Suppressor macrophage (primary cell): ENCODE measurements at places on chromosomes 16 and 17.

GRCh38 chr16:1911467-1912214 is 6.6 kb downstream of the HS3ST6 start:
- no peak for DNase-seq

DNA sequence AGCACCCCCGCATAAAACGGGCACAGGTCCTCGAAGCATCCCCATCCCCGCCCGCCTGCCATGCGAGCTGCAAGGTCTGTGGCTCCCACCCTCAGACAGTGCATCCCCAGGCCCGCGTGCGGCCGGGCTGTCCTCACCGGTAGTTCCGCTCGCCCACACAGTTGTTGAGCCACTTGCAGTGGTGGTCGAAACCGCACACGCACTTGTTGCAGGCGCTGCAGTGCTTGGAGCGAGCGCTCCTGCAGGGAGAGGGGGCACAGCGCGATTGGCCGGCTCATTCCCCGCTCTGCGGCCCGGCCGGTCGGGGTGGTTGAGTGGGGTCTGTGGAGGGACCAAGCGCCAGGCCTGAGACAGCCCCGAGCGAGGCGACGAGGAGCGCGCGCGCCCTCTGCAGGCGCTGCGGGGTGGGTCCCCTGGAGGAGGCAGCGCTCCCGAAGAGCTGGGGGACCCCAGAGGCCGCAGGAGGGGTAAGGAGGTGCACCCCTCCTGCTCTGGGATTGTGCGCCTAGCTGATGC is 6.0 kb upstream of the TPPP3 start:
- DNase-seq: peak; percentile 79

GRCh38 chr17:65360961-65361552 is 200.4 kb downstream of the AXIN2 start:
- no peak for DNase-seq

DNA sequence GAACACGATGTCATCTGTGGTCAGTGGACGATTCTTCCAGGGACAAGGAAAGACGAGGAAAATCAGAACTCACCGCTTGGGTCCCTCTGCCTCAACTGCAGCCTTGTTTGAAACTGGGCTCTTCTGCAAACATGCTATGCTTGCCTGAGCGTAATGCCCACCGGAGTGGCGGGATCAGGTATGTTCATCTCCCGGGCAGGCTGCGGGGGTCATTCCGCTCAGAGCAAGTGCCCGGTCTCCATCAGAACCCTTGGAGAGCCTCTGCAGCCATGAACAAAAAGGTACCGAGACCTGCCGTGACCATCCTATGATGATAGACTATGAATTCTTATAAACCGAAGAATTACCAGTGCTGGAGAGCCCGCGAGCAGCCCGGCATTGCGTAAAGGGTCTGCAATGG is 64.5 kb upstream of the DNAH17 start:
- no peak for DNase-seq

- DNase-seq: no peak
Measured at GRCh38 chr17:13540546-13540945, 61.2 kb downstream of the HS3ST3A1 start.

GRCh38 chr17:64992325-64992802 is 64.2 kb downstream of the GNA13 start:
- peak; percentile 75 for DNase-seq

GRCh38 chr17:67326440-67326839 is 39.9 kb downstream of the PSMD12 start:
- DNase-seq: peak; percentile 14

DNA sequence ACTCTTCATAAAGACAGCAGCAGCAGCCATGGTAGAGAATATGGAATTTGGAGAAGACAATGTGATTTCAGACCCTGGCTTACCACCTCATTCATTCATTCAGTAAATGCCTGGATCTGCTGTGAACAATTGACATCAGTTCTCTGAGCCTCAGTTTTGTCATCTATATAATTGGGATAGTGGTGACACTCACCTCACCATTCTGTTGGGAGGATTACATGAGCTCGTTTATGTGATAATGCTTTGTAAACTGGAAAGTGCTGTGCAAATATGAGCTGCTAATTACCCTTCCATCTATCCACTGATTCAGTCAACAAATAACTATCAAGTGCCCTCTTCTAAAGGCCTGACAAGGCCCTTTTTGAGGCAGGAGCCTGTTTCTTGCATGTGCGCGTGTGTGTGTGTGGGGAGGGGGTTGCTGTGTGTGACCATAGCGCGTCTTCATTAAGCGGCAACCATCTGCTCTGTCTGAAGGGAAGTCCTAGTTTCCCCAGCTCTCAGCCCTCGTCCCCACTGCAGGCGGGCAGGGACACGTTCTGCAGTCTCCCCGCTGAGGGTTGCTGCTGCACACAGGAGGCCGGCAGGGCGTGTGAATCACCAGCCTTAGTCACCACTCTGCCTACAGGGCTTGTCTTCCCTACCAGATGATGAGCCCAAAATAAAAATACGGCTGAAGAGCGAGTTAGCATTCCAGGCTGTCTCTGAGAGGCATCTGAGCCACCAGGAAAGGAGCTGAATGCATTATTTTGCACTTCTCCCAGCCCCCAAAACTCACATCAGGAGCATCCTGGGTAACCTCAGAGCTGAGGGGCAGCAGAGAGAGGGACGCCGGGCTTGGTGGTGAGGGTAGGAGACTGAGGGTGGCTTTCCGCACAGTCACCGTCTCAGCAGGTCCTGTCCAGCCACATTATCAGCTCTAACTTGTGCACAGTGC is 19.9 kb downstream of the ARL4D start:
- peak; percentile 76 for DNase-seq

DNA sequence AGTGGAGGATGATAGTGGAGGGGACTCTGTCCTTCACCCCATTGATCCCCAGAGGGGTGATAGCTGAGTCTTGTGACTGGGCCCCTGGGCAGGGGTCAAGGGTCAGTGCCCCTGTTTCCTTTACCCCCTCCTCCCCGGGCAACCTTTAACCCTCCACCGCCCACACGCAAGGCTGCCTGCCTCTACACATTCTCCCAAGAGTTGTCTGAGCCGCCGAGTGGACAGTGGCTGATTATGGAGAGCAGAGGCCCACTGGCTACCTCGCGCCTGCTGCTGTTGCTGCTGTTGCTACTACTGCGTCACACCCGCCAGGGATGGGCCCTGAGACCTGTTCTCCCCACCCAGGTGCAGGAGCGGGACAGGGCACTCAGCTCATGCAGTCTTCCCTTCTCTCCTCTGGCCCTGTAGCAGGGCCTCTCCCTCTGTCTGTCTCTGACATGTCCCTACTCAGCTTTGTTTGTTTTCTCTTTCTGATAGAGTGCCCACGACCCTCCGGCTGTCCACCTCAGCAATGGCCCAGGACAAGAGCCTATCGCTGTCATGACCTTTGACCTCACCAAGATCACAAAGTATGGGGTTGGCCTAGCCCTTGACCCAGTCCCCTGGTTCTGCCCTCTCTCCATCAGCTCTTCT is at the start of gene SHBG:
SHBG (plus strand) TSS at position 197 of the 633 bp plus-strand sequence; CDS start at position 235, 38 bp downstream.
- no peak for DNase-seq

DNA sequence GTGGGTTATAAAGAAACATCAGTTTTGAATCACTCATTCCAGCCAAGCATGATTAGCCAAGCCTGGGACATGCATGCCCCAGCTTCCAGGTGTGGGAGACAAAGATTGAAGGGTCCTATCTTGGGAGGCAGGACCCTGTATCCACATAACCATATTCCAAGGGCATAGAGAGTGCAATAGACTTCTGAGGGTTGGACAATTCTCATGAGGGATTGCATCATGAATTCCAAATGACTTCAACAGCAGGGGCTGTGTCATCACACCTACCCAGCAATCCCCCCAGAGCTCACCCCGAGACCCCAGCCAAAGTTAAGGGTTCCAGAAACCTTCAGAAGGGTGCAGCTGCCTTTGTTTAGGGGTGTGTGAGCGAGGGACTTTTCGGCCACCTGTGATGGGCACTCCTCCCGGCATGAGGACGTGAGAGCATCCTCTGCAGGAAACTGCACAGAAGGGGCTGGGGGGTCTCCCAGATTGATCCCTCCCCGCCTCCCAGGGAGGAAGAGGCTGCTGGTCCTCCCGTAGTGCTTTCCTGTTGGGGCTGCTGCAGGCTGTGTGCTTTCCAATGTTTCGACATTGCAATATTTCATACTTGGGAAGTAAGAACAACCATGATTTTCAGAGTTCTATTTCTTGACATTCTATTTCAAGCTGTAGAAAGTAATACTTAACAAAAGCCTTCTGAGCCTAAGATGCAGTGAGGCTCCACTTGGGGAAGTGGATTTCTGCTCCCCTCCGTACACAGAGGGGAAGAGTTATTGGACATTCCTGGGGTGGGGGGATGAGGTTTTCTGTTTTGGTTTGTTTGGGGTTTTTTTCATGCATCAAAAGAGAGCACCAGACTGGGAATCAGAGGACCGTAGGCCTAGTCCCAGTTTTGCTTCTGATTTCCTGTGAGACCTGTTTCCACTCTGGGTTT is 13.3 kb upstream of the PITPNM3 start:
- DNase-seq: no peak

GRCh38 chr17:39170109-39170508 is 4.1 kb upstream of the ARL5C start:
- no peak for DNase-seq

DNA sequence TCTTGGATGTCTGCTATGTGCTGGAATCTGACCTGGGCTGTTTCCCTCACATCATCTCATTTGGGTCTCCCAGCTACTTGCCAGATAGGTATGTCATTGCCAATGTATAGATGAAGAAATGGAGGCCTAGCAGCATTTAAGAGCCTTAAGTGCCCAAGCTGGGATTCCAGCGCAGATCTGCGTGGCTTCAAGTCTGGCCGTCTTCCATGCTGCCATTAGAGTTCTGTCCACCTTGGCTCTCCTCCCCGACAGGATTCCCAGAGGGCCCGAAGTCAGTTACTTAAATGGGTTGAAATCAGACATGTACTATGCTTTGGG is 33.0 kb upstream of the CCR7 start:
- DNase-seq: no peak

DNA sequence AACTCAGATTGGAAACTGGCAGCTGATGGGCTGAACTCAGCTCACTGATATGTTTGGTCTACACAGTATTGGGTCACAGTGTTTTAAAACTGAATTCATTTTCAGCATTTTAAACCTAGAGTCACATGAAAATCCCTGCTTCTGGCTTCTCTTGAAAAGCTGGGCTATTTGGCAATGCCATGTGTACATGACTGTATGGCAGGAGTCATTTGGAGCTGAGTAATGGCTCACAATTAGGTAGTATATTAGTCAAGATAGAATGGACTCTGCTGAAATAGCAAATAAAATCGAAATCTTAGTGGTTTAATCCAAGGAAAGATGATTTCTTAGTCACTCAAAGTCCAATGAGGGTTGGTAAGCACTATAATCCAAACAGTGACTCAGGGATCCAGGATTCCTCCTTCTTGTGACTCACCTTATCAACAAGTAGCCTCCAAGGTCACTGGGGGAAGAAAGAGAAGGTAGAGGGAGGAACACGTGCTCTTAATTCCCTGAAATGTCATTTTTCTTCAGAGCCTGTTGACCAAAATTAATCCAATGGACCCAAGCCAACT is 13.9 kb upstream of the PMP22 start:
- DNase-seq: peak; percentile 59
